ENCODE measurements at places on chromosomes 7 and 10.

DNA sequence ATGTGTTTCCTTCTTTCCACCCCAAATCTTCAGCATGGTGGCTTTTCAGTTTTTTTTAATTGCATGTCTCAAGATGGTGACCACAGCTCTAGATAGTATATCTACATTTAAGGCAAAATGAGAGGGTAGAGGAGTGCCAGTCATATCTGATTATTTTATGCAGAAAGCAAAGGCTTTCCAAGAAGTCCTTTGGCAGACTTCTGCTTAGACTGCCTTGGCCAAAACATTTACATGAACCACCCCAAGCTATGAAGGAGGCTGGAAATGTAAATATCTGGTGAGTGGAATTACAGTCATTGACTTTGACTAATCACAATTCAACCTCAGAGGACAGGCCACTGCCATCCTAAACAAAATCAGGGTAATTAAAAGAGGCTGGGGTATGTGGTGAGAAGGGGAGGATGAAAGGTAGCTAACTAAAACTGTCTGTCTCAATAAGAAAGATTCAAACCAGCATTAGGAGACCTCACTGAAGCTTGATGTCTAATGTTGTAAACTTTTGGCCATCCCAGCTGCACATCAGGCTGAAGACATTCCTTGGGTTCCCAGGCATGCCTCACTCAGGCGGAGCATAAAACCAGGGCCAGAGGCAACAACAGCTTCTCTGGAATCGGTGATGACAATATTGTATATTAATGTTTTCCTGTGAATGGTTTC is 53.4 kb downstream of the PPP1R3C start:
- no peak for DNase-seq

- no peak for DNase-seq
Measured at GRCh38 chr10:106672517-106673175, 491.9 kb downstream of the SORCS1 start.

- DNase-seq, result no peak
Measured at GRCh38 chr10:117342641-117343040, 32.6 kb downstream of the PDZD8 start.

GRCh38 chr10:123769647-123770046 is 103.5 kb downstream of the GPR26 start:
- no peak for DNase-seq

GRCh38 chr7:131688738-131689661 is 132.6 kb upstream of the PODXL start:
- no peak for DNase-seq

DNA sequence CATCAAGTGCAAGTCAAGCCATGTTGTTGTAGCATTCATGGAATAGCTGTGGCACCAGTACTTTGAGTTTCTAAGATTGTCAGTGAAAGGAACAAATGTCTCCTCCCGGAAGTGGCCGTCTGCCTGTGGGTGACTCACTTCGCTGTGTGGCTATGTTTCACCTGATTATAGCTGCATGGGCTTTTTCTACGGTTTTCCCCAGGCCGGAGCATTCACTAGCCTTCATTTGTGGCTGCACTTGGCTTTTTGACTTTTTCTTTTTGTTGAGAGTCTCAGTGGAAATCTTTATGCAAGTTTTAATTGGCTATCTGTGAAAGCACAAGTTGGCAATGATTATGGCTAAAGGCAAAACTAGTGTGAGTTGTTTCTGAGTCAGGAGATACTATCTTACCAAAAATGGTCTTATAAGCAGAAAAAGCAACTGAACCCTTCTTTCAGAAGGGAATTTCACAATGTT is 35.0 kb downstream of the SRI start:
- DNase-seq, result no peak

DNA sequence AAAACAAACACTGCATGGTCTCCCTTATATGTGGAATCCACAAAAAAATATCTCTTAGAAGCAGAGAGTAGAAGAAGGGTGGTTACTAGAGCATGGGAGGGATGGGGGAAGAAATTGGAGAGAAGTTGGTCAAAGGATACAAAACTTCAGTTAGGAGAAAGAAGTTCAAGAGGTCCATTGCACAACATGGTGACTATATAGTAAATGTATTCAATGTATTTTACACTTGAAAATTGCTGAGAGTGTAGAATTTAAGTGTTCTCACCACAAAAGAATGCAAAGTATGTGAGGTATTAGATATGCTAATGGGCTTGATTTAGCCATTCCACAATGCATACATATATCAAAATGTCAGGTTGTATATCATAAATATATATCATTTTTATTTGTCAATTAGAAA is 232.0 kb upstream of the CELF2 start:
- DNase-seq, result no peak

DNA sequence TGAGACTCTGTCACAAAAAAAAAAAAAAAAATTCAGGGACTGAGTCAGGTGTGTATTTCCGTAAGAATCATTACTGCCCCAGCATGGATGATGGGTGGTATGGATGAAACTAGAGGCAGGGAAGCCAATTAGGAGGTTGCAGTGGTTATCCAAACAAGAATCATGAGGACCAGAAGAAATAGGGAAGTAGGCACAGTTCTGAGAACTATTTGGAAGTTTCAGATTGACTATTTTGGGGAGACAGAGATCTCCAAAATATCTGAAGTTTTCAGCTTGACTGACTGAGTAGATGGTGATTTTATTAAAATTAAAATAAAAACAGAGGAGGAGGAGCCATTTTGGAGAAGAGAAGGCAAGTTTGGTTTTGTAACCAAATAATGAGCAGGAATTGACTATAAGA is 119.4 kb upstream of the NRBF2 start:
- DNase-seq, result no peak

DNA sequence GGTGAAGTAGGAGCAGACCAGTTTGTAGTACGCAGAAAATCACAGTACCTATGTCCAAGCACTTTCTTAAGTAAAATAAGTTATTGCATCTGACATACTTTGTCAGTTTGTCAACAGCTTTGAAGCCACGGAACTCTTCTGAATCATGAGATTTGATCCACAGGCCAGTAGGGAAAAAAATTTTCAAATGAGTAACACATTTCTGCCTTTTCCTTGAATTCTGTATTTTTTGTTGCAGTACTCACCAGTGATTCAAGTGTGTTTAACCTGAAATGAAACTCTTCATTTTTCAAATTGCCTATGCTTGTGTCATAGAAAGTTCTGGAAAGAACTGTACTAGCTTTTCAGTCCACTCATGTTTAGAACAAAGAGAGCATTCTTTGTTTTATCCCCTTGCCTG is 337.7 kb downstream of the GATA3 start:
- no peak for DNase-seq

GRCh38 chr10:101280511-101280910 is 51.2 kb upstream of the LBX1 start:
- DNase-seq, result no peak

GRCh38 chr10:123936426-123936825 is 44.8 kb upstream of the CPXM2 start:
- no peak for DNase-seq

DNA sequence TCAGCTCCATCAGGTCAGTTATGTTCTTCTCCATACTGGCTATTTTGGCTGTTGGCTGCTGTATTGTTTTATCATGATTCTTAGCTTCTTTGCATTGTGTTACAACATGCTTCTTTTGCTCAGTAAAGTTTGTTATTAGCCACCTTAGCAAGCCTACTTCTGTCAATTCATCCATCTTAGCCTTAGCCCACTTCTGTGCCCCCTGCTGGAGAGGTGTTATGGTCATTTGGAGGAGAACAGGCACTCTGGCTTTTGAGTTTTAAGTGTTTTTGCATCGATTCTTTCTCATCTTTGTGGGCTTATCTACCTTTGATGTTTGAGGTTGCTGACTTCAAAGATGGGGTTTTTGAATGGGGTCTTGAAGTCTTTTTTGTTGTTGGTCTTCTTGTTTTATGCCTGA is 204.6 kb upstream of the FOXP2 start:
- no peak for DNase-seq

GRCh38 chr7:118846977-118847376 is 622.5 kb downstream of the ANKRD7 start:
- DNase-seq, result no peak

Data from NCI-H187 treated with DMSO at 0.1 percent for 48 hours (cell line).